ENCODE measurements at places on chromosomes 16 and 17. TPM values are rescaled to one million over a fixed set of nuclear protein-coding genes. Genes with fewer than 3 reads are reported as not detected.

DNA sequence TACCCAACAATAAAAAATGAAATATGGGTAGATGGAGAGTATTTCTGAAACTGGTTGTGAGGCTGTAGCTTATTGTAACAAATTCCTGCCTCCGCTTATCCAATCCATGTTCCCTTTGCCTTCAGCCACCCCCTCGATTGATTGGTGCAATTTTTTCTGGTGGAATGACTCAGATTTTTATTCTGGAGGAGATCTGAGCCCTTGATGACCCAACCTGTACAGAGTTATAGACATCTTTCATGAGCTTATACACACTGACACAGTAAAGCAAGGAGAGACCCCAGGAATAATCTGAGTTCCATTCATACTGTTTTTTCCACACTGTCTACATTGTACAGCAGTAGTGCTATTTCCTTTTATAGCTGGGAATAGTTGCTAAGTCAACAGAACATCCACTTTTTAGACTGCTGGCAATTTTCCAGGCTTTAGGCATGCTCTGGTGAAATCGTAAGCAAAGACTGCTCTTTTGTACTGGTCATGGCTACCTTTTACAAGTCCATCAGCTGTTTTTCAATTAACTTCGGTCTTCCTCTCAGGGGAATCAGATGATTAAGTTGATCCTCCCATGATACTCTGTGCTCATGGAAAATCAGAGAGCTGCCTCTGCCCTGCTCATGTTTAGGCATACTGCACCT, 30.1 kb downstream of the CCL4 start:
- no peak for DNase-seq
- H3K4me3 ChIP-seq: no peak overlapping the region
- no peaks in the 10 kb centered on the region for H3K4me1 ChIP-seq
- H3K27ac ChIP-seq: no peak overlapping the region
- no peaks in the 10 kb centered on the region for H3K36me3 ChIP-seq

DNA sequence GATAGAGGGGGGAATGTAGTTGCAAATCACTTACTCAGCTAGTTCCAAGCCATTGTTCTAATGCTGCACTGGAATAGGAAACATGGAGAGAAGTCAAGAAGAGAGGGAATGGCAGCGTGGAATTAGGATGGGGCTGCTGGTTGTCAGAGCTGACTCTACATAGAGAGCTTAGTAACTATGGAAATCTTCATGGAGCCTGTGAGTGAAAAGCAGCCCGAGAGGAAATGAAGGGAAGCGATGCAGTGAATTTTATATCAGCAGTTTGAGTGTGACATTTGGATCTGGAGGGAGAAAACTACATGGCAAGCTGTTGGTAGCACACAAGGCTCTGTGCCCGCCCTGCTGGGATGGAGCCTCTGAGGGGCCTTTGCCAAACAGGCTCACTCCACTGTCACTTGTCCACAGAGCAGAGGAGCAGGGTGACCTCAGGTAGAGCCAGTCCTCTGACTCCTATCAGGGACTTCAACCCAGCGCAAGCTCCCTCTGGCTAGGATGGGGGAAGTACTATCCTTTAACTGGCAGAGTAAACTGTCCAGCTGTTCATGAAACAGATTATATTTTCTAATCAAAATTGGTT, 27.9 kb upstream of the PMFBP1 start:
- DNase-seq: no peak
- peaks cover 15% of the 10 kb centered on the region for H3K4me1 ChIP-seq
- no peaks in the 10 kb centered on the region for H3K36me3 ChIP-seq
- no peaks in the 10 kb centered on the region for H3K27me3 ChIP-seq

DNA sequence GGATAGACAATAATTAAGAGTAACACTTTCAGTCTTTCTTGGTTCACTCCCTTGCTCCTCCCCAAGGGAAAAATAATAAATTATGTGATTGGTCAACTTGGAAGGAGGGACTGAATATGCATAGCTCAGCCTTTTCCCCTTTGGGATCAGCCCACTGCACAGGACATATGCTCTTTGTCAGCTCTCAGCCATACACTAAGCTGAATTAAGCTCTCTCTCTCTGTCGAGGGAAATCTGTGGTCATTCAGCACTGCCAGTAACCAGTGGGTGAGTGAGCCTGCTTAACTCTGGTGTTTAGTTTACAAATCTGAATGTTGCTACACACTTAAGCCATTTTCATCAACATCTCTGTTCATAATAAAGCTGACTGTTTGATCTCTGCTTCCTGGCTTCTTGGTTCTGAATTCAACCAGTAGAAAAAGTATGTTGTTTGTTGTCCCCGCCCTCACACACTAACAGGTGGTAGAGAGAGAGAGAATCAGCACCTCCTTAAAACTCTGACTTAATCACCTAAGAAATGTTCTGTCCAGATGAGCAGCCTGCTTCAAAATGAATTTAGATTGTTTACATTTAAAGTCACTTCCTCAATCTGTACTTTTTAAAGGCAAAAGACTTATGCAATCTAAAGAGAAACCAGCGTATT, 102.3 kb upstream of the C17orf78 start:
- no peak for DNase-seq
- no peak overlapping the region for H3K27ac ChIP-seq
- peaks cover 61% of the 10 kb centered on the region for H3K36me3 ChIP-seq
- H3K4me3 ChIP-seq: no peak overlapping the region

DNA sequence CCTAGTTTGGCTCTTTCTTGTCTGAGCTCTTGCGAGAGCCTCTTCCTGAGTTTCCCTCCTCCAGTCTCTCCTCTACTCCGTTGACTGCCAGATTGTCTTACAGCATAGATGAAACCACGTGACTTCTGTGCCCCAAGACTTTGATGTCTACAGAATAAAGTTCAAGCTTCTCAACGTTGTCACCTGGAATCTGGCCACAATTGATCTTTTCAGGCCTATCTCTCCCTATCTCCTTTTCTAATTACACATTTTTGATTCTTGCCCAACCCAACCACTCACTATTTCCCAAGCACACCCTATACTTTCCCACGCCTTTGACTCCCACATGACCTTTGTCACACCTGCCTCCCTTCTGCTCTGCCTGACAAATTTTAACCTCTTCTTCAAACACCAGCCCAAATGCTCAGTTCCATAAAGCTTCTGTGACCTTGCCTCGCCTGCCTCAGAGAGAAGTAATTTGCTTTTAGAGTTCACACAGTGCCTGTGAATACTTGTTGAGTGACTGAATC, 52.4 kb upstream of the PMFBP1 start:
- H3K4me3 ChIP-seq: no peak overlapping the region
- H3K36me3 ChIP-seq: no peaks in the 10 kb centered on the region
- H3K4me1 ChIP-seq: peaks cover 11% of the 10 kb centered on the region
- no peak overlapping the region for H3K27ac ChIP-seq
- peak; percentile 6 for DNase-seq
- H3K27me3 ChIP-seq: no peaks in the 10 kb centered on the region

GRCh38 chr17:40470932-40471828, 27.9 kb downstream of the IGFBP4 start:
- peaks cover 3% of the 10 kb centered on the region for H3K36me3 ChIP-seq
- H3K27me3 ChIP-seq: peaks cover 93% of the 10 kb centered on the region
- H3K27ac ChIP-seq: no peak overlapping the region
- no peaks in the 10 kb centered on the region for H3K4me1 ChIP-seq
- peak; percentile 57 for DNase-seq

DNA sequence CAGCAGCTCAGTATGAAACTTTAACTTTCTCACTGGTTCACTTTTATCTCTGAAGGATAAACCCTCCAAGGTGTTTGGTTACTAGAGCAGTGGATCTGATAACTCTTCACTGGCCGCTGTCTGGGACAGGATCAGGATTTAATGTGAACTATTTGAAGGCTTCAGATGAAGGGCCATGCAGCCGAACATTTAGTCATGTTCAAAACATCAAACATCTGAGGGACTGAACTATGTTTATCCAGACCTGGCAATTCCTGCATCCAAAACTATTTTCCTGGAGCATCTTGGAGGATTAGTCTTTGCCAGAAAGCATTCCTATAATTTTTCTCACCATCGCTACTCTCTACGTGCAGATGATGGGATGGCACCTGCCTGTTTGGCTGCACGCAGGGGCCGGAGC, 20.3 kb upstream of the PMP22 start:
- peaks cover 6% of the 10 kb centered on the region for H3K36me3 ChIP-seq
- no peaks in the 10 kb centered on the region for H3K4me1 ChIP-seq
- no peak for DNase-seq

DNA sequence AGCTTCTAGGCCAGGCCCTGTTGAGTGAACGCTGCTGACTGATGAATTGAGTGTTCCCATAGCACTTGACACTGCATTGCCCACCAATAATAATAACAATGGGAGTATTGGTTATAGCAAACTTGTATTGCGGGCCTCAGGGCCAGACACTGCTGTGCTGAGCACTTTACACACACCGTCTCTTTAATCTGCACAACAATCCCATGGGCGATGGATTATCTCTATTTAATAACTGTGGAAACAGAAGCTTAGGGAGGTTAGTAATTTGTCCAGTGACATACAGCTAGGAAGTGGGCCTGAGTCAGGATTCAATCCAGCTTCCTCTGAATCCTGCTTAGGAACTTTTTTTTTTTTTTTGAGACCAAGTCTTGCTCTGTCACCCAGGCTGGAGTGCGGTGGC, 11.2 kb downstream of the ARHGAP23 start:
- peaks cover 15% of the 10 kb centered on the region for H3K4me1 ChIP-seq
- no peak overlapping the region for H3K27ac ChIP-seq

DNA sequence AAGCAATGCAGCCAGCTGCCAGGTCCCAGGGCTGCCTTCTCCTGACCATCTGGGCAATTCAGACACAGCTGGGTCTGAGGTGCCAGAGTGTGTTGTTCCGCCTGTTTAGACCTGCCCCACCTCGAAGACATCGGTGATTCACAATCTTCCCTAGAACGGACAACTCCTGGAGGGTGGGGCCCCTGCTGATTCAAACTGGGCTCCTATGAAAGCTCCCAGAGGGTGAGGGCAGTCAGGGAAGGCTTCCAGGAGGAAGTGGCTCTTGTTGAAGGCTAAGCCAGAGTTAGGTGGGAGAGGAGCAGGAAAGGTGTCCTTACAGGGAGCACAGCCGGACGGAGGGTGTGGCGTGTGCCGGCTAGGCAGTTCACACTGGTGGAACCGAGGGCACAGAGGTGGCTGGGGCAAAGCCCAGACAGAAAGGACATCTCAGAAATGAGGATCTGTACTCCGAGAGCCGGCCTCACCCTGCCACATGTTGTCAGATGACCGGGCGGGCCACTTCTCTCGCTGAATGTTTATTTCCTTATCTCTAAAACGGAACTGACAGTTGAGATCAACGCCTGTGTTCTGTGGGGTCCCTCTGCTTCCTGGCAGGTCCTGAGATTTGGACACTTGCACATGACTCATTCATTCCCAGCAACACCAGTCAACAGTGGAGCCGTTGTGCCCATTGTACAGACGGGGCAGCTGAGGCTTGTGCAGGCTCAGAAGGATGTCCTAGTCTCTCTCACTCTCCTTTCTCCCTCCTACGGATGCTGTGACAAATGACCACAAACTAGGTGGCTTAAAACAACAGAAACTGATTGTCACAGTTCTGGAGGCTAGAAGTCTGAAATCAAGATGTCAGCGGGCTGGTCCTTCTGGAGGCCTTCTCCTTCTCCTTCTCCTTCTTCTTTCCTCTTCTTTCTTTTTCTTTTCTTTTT, 26.9 kb upstream of the LITAF start:
- H3K4me3 ChIP-seq: peak overlapping the region; percentile 52
- H3K27me3 ChIP-seq: no peaks in the 10 kb centered on the region
- DNase-seq: peak; percentile 81
- H3K27ac ChIP-seq: peak overlapping the region; percentile 80

KRT31 gene
- total RNA-seq: not detected

All from Calu3 (cell line).